ENCODE measurements at places on chromosomes 4 and X.

DNA sequence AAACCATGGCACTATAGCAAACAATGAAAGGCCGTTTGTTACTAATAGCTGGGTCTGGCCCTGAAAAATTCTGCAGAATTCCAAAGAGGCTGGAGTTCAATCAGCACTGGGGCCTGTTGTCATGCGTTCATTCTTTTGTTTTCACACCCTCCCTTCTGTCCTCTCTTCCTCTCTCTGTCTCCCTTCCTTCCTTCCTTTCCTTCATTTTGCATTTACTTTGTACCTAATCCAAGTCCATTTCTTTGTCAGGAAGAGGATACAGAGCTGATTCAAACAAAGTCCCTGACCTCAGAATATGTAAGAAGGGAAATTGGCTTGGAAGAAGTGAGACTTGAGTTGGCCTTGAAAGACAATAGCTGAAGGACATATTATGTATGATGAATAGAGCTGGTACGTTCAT lies 119.6 kb upstream of the LDB2 start:
- DNase-seq = no peak

GRCh38 chr4:173367285-173367684 lies 3.5 kb upstream of the SAP30 start:
- DNase-seq = no peak

DNA sequence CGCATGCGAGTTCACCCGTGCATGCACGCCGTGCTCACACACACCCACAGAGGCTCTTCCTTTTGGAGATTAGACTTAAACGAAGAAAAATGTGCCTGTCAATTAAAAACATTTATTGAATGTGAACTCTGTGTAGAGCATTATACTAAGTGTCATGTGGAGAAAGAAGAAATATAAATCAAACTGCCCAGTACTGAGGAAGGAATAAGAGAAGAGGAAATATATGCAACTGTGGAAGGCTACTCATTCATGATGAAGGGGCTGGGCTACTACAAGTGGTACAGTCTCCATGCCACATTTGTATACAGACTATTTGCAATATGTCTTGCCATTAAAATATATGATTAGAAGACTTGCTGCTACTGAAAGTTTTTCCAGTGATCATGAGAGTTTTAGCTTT lies 714.7 kb downstream of the DMD start:
- DNase-seq = no peak

- no peak for DNase-seq
Measured at GRCh38 chr4:61173799-61174198, 26.3 kb upstream of the ADGRL3 start.

- no peak for DNase-seq
Measured at GRCh38 chrX:78165425-78165824, 26.0 kb upstream of the TAF9B start.

- peak; percentile 46 for DNase-seq
Measured at GRCh38 chr4:154551872-154552686, 1.9 kb upstream of the PLRG1 start.

- DNase-seq = no peak
Measured at GRCh38 chr4:99803566-99804101, 13.0 kb upstream of the DAPP1 start.

- no peak for DNase-seq
Measured at GRCh38 chr4:82889287-82889686, 1.7 kb downstream of the SEC31A start.

GRCh38 chr4:176357359-176358082 lies 37.8 kb downstream of the SPCS3 start:
- no peak for DNase-seq

DNA sequence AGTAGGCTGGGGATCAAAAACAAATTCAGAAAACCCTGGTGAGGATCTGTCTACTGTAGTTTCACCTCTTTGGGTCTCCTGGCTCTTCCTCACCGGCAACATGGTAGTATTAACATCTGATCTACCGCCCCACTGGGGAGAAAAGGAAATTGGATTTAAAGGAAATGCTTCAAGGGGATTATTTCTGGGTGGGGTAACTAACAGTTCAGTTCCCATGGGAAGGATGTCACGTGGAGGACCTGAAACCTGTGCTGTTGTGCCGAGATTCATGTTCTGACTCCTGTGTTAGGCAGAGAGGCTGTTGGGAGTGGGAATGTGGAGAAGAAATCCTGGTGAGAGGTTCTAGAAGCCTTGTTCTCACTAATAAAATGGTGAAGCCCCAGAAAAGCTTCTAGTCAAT lies 254.4 kb downstream of the BCOR start:
- no peak for DNase-seq

DNA sequence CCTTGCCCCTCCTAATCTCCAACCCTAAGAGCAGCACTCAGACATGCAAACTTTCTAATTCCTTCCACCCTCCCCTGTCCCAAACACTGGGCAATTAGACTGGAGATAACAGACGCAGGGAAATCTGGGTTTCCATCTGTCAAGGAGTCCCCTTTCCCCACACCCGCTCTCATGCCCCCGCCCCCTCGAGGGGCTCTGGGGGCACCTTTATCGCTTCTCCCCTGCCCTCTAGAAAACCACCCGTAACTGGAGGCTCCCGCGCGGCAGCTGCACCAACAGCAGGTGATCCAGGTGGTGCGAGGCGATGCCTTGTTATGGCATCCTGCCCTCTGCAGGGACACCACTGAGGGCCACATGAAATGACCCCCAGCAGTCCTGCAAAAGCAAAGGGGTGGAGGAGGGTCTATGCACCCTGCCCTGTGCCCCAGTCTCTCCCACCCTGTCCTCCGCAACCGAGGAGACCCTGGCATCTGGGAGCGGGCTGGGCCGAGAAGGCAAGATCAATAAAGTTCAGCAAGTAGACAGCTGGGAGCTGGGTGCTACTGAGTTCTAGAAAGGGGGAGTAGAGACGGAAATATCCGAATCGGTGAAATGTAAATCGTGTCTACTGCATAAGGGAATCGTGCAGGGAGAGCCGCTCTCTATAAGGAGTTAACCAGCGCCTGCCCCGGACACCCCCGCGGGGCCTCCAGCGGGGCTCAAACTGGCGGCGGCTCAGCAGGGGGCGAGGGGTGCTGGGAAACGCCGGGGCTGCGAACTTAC lies 1.6 kb downstream of the KCTD8 start:
- DNase-seq = no peak

DNA sequence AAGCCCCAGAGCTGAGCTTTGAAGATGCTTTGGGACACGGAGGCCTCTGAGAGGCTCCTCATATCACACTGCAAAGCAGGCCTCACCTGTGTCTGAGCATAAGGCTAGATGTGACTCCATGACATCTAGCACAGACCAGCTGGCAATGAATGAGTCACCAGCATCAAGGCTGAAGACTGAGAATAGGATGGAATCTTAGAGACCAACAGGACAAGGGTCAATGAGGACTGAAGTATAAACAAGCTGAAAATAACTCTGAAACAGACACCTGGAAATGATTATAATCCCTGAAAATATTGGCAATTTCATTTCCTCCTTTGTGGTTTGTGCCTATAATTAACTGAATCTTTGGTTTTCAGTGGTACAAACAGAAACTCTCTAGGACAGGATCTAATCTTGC lies 87.1 kb upstream of the PRPS1 start:
- no peak for DNase-seq

- no peak for DNase-seq
Measured at GRCh38 chr4:187469627-187470026, 525.9 kb upstream of the ZFP42 start.

DNA sequence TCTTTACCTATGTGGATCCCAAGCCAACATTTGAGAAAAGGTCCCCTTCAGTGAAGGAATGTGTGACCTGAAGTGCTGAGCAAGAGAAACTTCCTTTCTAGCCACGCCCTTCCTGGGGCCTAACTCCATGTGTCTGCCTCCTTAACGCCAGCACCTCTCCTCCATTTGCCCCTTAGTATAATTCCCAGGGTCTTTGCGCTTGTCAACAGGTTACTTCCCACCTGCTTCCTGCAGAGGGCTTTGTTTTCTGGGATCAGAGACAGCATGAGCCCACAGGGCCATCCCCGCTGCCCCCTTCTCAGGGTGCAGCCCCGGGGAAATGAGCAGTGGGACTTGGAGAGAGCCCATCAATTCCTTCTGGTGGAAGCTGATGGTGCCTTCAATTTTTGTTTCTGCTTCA lies 45.9 kb upstream of the DRD5 start:
- no peak for DNase-seq

DNA sequence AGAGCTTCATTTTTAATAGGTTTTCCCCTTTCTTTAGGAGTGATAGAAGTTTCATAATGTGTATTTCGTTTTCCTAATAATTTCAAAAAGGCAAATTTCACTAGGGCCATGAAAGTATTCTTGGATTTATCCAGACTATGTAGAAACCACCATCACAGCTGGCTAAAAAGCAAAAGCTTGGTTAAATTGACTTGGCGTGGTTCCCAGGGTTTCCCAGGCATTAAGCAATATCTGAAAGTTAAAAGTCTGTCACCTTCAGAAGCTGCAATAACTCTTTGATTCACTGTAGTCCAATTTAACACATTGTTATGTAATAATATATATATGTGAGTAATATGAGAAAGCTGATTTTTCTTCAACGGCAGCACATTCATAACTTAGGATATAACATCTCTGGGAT lies 38.3 kb downstream of the NDNF start:
- no peak for DNase-seq

GRCh38 chr4:124487651-124488050 lies 224.9 kb downstream of the ANKRD50 start:
- DNase-seq = no peak

- DNase-seq = no peak
Measured at GRCh38 chr4:102263024-102263787, 82.1 kb downstream of the SLC39A8 start.

GRCh38 chrX:67544281-67545035 lies 637 bp downstream of the AR start:
- no peak for DNase-seq

DNA sequence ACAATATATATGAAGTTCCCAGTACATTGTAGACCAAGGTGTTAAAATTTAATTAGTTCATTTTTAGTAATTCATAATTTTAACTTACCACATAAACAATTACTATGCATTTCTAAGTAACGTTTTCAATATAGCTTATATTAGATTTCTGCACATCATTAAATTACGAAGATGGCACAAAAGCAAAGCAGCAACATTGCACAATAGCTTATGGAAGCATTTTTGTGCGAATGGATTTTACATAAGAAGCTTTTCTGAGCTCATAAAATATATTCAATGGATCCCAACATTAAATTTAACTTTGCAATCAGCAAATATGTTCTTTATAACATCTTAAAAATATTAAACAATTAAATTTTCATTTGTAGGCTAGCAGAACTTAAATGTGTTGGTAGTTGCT lies 875.4 kb downstream of the ADGRL3 start:
- no peak for DNase-seq

DNA sequence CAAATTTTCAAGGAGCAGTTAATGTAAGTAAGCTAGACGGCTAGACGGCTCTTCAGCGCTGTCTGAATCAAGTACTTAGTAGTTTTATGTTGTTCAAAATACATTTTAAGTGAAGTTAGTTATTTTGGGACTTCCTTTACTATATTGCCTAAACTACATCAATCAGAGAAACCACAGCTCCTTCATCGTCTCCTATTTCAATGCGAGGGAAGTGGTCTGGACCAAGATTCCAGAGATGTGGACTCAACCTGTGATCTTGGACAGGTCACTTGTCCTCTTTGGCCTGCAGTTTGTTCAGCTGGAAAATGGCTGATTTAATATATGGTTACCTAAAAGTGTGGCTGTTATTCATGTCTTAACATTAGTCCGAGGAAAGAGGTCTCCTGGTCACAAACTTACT lies 10.6 kb downstream of the ING2 start:
- DNase-seq = no peak

DNA sequence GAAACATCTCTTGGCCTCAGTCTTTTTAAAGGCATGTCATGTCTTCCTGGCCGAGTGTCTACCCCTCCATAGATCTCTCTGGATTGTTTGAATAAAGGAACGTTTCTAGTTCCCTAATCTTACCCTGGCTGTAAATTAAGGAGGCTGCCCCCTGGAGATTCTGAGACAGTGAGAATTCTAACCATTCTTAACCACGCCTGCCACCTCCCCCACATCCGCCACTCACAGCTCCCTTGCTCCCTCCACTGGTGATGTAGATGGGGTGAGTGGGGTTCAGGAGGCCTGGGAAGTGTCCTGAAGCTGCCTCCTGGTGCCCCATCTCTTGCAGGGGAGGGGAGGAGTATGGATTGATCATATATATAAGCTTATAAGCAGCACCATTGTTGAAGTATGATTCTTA lies 48.0 kb upstream of the TRIM2 start:
- peak; percentile 31 for DNase-seq

DNA sequence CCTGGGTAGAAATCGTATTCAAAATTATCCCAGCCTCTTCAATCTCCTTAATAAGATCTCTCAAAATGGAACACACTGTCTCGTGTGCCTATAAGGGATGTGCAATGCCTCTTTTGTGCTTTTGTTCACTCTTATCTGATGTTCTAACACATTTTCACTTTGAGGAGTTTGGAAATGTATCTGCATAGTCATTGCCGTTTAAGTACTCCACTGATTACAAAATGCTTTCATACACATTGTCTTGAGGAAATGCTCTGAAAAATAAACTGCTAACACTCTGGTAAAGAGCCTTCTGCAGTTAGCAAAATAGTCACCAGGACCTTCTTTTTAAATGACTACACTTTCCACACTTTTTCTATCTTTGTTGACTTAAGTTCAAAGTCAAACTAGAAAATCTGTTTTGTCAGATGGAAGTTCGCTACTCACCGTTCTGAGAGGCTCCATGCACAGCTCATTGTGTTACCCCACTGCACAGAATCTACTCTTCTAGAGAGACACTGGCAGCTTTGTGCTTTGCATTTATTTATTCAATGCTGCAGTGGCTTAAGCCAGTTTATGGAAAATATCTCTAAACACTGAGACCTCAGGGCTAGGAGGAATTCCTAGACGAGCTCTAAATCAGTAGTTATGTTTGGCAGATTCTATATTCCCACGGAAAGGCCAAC lies 159.0 kb downstream of the CHIC2 start:
- no peak for DNase-seq

- DNase-seq = no peak
Measured at GRCh38 chr4:155667568-155668511, 1.2 kb downstream of the GUCY1A1 start.

GRCh38 chr4:179843370-179843769 lies 2399.8 kb upstream of the TENM3 start:
- no peak for DNase-seq

GRCh38 chr4:77040270-77040669 lies 35.5 kb downstream of the CCNI start:
- no peak for DNase-seq

DNA sequence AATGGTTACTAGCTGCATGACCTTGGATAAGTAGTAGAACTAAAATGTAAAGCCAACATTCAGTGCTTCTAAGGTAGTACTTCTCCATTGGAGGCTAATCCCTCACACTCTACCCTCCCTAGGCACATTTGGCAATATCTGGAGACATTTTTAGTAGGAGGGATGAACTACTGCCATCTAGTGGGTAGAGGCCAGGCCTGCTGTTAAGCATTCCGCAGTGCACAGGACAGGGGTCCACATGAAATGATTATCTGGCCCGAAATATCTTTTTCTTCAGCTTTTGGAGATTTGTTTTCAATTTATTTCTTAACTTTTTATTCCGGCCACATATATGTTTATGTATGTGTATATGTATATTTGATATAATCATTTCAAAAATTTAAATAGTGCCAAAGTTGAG lies 36.0 kb upstream of the SPANXC start:
- no peak for DNase-seq

DNA sequence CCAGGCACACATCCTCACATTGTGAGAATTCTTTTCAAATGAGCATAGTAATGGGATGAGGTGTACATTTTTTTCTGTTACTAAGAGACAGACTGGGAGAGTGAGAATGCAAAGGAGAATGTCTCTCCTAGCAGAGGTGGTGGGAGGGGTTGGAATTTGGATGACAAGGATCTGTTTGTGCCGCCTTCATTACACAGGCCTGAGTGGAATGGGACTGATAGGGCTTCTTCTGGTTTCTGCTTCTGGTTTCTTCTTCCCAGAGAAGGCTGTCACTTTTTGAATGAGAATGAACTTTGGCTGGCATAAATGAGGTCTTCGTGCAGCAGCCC lies 55.4 kb downstream of the C4orf51 start:
- DNase-seq = no peak

Data from activated T-helper 2 cell treated with anti-CD3 and anti-CD28 coated beads, Interferon-gamma antibody, Interleukin-2, Interleukin-4, amounts not matched to agents 10 μg/mL and 5 μg/mL and 100 μg/mL, durations not matched to agents 14 hours and 24 hours and 36 hours (primary cell).